Colonic mucosa (tissue), 4 donors: ENCODE measurements at places on chromosomes 5 and 9. TPM values are rescaled to one million over a fixed set of nuclear protein-coding genes. Genes with fewer than 3 reads are reported as not detected.

- no peak for DNase-seq
These were observed 22.0 kb downstream of the ABCA1 start for GRCh38 chr9:104905931-104906330.

GRCh38 chr5:114438471-114438870 is 76.6 kb downstream of the KCNN2 start:
- DNase-seq: no peak

DNA sequence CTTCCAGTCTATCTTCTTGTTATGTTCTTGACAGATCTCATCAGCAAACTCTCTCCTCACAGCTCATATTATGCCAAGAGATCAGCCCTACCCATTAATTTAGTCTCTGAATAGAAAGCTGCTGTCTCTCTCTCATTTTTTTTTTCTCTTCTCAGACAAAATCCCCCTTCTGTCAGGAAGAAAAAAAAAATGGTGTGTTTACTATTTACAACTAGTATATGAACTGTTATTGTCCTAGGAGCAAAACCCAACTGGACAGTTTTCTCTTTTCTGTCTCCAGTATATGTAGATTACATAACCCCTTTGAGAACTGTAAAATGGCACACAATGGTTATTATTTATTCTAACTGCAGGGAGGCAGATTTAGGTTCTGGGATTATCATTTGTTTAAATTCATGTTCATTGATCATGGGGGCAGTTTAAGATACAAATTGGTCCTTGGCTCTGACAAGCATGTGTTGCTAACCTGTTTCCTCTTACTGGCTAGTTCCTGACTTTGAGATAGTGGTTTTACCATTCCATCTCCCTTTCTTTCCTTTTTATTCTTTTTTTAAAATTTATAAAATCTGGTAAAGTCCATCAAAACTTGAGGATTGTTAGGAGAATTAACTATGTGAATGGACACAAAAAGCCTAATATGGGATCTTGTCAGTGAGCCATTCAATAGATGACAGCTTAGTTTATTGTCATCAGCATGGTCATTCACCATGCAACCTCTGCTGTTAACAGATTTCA is 210.0 kb upstream of the PAPPA start:
- no peak for DNase-seq

The FOXI1 gene
- 0.16 TPM for total RNA-seq

The TRIM36 gene
- total RNA-seq: 26.9 TPM

The OR1Q1 gene
- total RNA-seq: not detected

DNA sequence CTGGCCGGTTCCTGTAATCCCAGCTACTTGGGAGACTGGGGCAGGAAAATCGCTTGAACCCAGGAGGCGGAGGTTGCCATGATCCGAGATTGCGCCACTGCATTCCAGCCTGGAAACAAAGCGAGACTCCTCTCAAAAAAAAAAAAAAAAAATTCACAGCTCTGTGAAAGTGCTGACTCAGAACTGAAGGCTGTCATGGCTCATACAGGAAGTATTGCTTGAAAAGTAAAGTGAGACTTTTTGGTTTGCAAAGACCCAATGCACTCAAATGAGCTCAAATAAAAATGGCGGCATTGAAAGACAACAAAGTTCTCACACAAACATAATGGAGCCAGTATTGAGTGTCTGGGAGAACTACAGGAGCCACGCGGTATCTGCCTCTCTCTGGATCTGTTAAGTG is 202.1 kb downstream of the FBXL7 start:
- no peak for DNase-seq

GRCh38 chr5:14447958-14448911 is 133.4 kb upstream of the OTULINL start:
- peak; percentile 50 for DNase-seq

DNA sequence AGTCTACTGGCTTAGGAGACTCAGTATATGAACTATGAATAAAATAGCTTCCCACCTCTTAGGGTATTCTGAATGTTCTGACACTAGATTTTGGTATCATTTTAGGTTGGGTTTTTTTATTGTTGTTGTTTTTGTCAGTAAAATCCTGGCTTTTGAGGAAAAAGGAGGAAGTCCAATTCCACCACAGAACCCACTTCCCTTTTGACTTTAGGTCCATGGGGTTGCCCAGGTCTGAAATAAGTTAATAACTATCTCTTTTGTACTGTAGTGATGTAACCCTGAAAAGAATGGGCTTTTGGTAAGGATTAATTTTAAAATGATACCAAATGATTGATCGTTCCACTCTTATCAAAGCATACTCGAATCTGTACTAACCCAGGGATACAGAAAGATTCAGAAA is 29.1 kb upstream of the IL12B start:
- DNase-seq: no peak

GRCh38 chr9:97873882-97874281 is 20.9 kb downstream of the FOXE1 start:
- DNase-seq: no peak

The SUSD3 gene
- 1.6 TPM for total RNA-seq

DNA sequence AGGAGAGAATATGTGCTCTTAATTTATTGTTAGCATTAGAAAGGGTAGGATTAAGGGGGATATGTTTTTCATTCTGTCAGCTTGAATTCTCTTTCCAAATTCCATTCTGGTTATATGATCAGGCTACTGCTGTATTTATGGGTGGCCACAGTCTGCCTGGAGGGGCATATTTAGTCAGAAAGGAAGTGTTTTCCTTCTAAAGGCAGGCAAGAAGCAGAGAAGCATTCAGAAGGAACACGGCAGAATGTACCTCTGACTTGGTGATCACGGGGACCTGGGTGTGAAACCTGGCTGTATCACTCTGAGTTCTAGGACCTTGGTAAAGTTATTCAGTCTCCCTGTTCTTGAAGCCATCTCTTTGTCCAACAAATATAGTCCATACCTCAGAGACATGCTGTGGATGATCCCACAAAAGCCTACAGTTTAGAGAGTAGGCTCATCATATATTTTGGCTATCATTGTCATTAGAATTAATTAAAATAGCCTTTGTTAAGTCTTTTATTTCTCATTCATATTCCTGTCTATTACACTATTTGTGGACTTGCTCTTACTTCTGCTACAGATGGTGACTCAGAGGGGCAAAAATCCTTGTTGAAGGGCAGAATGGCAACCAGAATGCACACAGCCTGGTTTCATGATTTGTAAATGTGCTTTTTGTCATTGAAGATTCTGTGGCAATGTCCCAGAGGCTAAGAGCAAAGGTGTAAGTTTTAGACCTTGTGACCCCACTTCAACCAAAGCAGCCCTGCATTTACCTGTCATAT is 2.7 kb downstream of the TNC start:
- DNase-seq: no peak

The NUTM2G gene
- not detected for total RNA-seq

DNA sequence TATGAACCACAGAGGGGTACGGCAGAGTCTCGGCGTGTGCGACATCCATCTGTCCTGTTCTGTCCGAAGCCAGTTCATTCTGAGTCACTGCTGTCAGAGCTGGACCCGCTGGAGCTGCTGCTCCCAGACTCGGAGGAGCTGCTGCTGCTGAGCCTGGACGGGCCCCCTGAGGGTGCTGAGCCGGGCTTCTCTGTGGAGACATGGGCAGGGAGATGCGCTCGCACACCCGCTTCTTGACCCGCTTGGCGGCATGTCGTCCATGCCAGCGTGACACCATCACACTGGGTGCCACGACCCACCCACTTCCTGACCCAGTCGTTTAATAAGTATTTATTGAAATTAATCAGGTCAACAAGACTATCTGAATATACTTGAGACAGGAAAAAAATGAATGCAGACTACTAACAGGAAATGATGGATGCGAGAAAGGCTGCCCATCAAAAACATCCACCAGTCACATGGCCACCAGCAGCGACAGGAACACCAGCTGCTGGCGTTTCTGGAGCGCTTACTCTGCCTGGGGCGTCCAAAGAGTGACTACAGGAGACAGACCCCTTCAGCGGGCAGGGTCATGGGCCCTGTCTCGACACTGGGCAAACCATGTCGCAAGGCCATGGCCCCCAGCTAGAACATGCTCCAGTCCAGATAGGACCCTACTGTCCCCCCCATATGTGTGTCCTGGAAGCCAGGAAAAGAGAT is 8.4 kb downstream of the BRD3OS start:
- DNase-seq: no peak

The MAMDC4 gene
- total RNA-seq: 11.0 TPM

DNA sequence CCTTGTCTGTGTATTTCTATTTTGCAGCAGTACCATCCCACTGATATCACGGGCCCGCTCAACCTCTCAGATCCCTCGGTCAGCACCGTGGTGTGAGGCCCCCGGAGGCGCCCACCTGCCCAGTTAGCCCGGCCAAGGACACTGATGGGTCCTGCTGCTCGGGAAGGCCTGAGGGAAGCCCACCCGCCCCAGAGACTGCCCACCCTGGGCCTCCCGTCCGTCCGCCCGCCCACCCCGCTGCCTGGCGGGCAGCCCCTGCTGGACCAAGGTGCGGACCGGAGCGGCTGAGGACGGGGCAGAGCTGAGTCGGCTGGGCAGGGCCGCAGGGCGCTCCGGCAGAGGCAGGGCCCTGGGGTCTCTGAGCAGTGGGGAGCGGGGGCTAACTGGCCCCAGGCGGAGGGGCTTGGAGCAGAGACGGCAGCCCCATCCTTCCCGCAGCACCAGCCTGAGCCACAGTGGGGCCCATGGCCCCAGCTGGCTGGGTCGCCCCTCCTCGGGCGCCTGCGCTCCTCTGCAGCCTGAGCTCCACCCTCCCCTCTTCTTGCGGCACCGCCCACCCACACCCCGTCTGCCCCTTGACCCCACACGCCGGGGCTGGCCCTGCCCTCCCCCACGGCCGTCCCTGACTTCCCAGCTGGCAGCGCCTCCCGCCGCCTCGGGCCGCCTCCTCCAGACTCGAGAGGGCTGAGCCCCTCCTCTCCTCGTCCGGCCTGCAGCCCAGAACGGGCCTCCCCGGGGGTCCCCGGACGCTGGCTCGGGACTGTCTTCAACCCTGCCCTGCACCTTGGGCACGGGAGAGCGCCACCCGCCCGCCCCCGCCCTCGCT is 1.9 kb downstream of the LRRC26 start:
- peak; percentile 84 for DNase-seq

- DNase-seq: no peak
These were observed 48.6 kb downstream of the NACC2 start for GRCh38 chr9:136046554-136046920.

GRCh38 chr5:137847687-137848086 is 20.0 kb upstream of the MYOT start:
- DNase-seq: no peak

DNA sequence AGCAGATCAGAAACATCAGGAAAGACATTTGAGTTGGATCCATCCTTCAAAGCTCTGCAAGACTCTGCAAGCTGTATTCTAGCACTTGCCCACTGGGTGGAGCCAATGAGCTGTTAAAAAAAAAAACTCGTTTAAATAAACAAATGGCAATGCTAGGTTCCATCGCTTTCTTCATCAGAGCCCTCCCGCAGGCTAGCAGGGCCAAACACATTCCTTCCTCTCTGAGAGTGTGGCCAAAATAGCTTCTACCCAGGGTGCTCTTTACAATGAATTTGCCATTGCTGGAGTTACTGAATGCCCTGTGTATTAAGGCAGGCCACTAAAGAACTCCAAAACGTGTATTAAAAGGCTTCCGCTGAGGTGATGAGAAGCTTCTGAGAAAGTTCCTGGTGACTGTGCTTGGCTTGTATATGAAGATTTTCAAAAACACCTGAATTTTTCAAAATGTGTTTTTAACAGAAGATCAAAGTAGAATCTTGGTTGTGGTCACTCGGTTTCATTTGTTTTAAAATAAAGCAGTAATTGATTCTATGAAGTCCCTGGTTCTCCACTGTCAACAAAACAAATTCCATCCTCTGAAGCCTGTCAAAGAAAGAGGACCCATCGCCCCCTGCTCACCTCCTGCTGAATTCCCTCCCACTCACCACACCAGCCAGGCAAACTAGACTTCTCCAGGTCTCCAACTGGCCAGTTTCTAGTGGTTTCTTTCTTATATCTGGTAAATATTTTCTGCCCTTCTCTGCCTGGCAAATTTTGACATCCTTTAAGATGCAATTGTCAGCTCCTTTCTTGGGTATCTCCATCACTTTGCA is 36.5 kb upstream of the EQTN start:
- peak; percentile 66 for DNase-seq

The CCDC152 gene
- 0.27 TPM for total RNA-seq

DNA sequence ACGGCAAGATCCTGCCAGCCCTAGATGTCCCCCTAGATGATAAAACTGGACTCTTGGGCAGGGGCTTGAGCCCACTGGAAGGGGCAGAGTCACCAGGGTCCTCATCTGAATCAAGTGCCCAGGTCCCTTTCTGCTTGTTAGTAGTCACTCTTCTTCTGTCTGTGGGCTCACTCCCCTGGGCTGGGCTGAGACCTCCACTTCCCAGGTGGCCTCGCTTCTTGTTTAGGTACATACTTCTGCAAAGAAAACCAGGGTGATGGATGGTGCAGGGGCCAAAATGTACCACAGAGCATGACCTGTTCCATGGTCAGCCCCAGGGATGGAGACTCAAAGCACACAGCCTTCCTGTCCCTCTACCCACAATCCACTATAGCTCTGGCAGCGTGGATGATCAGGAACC is 845 bp upstream of the SLC46A2 start:
- no peak for DNase-seq

DNA sequence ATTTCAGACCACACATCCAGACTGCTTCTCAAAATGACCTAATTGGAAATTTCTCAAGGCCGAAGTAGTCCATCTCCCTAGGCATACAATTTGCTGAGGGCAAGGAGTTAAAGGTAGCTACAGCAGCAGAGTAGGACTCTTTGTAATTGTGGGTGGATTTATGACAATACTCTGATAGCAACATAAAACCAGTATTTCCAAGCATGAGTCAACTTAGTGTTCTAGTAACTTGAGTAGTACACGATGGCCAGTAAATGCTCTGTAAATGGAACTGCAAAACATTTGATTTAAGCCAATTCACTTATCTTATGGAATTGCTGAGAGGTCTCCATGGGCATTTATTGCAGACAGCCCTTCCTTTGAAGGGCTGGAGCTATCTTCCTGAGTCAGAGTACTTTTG is 352.2 kb downstream of the PLK2 start:
- no peak for DNase-seq

The TAF1L gene
- total RNA-seq: not detected

DNA sequence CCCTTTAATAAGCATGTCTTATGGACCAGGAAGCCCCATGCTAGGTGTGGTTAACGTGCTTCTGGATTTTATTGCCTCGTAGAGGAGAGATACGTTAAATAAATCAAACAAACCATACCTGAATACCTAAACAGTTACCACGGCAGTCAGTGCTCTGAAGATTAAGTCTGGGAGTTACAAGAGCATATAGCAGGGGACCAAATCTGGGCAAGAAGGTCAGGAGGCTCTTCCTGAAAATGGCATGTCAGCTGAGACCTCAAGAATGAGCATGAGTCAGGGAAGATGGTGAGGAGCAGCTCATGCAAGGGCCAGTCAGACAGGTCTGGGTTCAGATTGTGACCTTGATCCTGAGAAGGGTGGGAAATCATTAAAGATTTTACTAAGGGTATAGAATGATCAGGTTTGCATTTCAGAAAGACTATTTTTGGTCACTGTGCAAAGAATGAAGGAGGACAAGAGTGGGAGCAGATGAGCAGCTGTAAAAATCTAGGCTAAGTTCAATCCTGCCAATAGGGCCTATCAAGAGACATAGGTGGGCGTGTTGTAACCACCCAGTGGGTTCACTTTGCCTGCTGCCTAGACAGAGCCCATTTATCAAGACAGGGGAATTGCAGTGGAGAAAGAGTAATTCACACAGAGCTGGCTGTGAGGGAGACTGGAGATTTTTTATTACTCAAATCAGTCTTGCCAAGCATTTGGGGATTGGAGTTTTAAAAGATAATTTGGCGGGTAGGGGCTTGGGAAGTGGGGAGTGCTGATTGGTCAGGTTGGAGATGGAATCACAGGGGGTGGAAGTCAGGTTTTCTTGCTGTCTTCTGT is 4.8 kb upstream of the ZNF366 start:
- peak; percentile 46 for DNase-seq

- no peak for DNase-seq
These were observed 112.8 kb downstream of the C9orf152 start for GRCh38 chr9:110095161-110095595.

- DNase-seq: no peak
These were observed 234.2 kb upstream of the IRX2 start for GRCh38 chr5:2985718-2986117.

The MAPKAP1 gene
- 54.9 TPM for total RNA-seq
